ENCODE measurements at places on chromosomes 2 and 18.

DNA sequence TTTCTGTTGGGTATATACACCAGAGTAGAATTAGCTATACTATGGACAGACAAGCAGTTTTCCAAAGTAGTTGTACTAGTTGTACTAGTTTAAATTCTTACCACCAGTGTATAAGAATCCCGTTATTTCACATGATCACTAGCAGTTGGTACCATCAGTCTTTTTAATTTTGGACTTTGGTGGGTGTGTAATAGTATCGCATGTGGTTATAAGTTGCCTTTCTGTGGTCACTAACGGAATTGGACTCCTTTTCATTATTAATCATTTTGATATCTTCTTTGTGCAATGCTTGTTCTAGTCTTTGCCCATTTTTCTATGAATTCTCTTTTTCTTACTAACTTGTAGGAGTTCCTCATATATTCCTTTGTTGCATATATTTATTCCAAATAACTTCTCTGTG lies 89.8 kb downstream of the ASXL2 start:
- no peak for DNase-seq

DNA sequence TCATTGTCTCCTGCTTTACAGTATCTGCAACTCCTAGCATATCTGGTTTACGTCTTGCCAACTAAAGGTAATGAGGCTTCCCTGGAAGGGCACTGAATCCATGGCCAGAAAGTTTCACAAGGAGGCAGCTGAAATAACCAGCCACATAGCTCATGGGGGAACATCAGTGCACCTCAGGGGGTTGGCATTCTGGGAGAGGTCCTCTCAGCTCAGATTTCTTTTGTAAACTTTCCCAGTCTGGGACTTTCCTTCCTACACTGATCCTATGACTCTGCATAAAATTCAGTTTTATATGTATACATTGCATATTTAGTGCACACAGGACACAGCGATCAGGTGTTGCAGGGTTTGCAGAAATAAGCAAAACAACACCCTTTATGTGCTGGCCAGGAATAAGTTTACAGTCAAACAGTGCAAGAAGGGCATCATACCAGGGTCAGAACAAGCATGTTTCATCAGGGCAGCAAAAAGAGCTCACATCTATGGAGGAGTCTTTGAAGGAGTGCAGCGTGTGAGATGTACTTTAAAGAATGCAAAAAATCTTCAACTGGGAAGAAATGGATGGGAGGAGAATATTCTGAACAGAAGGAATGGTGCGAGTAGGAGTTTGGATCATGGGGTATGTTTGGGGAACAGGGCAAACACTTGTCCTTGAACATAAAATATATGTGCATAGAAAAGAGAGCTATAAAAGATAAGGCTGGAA lies 240.6 kb upstream of the RAB12 start:
- DNase-seq, result no peak

DNA sequence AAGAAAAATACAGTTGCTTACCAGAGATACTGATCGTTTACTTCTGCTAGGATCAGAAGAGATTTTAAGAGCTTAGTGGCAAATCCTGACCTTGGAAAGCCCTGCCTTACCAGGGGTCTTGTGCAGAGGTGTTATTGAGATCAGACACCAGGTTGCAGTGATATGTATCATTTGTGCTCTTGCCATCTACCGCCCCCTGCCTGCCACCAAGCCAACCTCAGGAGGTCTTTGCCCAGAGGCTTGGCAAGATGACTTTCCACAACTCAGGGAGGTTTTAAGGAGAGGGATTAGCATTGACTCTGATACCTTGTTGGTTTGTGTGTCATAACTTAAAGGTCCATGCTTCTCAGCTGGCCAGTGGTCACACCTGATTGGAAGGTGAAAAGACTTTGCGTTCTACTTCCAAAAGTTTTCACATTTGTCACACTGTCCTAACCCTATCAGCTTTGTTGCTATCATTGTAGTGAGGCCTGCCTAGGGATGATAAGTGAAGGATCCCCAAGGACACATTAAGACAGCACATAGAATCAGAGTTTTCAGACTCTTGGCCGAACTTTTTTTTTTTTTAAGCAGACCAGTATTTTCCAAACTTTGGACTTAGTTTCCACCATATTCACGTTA lies 46.2 kb upstream of the MGAT5 start:
- DNase-seq, result peak; percentile 6

- DNase-seq, result no peak
Measured at GRCh38 chr2:241065355-241065803, 36.7 kb downstream of the MTERF4 start.

GRCh38 chr18:32335228-32335627 lies 135.5 kb downstream of the GAREM1 start:
- no peak for DNase-seq

- peak; percentile 48 for DNase-seq
Measured at GRCh38 chr2:117481608-117482007, 332.9 kb upstream of the DDX18 start.

- DNase-seq, result no peak
Measured at GRCh38 chr2:146246736-146247523, 1597.9 kb upstream of the ACVR2A start.

DNA sequence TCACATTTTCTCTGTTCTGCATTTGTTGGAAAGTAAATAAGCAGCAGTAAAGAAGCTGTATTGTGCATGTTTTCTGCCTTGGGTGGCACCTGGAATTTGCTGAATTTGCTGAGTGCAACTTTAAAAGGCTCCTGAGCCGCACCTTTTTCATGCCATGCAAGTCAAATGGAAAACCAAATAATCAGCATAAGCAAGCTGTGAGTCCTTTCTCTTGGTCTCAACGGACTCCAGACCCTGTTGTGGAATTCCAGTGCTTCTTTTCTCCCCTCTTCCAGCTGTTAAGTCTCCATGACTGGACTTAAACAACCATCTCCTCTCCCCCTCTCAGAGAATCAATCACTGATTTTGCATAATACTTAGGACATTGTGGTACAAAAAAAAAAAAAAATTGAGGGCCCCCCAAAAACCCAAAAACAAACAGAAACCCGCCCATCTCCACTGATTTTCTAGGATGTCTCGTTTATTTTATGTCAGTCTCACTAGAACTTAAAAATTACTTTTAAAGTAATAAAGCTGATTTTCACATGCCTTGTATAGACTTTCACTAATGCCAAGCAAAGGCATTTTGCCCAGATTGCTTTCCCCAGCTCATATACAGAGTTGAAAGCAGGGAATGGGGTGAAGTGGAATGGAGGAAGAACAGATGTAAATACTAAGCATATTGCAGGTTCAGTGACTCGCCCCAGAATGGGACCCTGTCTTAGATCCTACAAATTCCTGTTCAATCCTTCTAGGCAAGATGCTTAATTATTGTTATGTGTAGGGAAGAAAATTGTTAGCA lies 5.1 kb upstream of the CETN1 start:
- no peak for DNase-seq

DNA sequence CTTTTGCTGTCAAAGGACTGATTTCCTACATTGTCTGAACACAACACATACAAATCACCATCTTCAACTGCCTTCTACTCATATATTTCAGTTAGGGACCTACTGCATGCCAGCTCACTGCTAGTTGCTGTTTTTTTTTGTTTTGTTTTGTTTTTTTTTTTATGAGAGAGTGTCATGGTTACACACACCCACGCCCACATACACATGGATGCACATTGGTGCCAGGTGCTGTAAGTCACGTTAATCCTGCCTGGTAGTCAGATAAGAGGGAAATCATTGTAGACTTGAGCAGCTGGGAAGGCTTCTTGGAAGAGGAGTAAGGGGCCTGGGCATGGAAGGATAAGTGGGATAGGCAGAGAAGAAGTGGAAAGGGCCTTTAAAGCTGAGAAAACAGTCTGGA lies 209.9 kb downstream of the TDRD15 start:
- DNase-seq, result no peak

DNA sequence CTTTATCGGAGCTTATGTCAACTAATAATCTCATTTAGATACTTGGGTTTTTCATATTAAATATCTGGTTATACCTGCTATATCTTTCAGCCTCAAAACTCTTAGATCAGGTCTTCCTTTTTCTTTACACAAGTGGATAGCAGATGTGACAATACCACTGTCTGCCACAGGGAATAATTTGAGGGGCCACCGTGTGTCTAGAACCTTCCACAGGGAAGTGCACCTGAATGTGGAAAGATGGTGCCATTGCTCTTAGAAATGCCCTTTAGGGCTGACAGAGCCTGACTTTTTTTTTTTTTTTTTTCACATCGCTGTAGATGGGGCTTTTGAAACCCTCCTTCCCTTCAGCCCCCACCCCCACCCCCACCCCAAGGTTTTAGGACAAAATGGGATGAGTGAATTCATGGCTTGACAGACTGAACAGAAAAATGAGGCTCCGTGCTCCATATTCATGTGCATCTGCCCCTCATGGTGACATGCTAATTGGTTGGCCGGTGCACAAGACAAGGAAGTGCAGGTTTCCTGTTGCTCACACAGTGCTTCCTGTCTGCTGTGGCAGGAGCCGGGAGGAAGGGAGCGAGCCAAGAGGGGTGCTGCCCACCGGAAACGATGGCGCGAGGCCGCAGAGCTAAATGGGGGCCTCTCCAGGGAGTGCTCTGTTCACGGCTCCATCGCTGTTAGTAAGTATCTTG lies 246.0 kb downstream of the LDLRAD4 start:
- no peak for DNase-seq

GRCh38 chr2:99520813-99521212 lies 31.0 kb upstream of the REV1 start:
- DNase-seq, result no peak

DNA sequence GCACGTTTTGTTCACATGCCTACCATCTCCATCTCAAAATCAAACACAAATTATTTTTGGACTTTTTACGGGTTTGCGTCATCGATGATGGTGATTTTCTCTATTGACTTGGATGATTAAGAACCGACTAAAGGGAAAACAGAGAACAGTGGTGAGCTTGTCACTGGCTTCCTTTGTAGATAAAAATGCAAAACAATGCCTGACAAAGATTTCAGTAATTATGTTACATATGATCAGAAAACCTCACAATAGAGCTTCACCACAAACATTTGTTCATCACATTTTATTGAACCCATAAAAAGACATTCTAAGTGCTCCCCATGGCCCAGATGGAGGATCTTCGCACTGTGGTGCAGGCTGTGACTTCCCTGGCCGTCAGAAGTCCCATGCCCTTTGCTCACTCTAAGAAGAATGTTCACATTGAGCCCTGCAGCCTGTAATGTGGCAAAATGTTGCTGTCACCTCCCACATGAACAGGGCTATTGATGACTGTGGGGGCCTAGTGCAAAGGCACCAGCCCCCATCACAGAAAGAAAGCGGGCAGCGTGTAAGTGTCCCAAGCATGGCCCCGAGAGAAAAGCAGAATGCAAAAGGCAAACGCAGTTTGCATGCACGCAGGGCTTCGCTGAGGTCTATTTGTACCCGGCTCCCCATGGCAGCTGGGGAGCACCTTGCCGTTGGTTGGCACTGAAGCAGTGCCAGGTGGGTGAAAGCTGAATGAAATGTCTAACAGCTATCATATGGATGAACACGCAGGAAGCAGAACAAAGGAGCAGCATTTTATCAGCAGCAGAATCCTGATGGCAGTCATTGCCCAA lies 60.6 kb downstream of the BCL2 start:
- peak; percentile 92 for DNase-seq

GRCh38 chr2:234309431-234309830 lies 187.4 kb downstream of the ARL4C start:
- DNase-seq, result no peak

Measured in NCI-H345 (cell line).